ENCODE measurements at places on chromosomes 5 and 9.

DNA sequence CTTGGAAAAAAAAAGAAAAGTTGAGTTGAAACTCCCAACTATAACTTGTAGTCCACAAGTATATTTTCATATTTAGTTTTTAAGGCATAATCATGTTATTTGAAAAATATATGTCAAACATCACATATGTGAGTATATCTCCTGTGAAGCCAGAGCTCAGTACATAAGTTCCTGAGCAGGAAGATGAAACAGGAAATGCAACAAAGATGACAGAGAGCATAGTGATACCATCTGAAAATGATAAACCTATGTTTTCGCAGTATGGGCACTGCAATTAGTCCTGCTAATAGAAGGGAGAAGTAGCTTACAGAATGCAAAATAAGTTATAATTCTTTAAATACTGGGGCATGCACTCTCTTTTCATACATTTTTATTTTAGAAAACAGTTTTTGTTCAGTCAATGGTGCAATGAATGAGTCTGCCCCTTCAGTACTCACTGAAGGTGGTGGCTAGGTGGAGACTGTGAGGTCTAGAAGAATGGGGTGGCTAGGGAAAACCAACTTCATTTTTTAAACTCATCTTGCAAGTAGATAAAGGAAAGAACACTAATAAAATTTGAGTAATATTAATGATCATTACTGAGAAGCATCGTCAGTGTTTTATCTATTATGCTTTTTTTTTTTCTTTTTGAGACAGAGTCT is 54.1 kb upstream of the FYB1 start:
- no peak for DNase-seq

DNA sequence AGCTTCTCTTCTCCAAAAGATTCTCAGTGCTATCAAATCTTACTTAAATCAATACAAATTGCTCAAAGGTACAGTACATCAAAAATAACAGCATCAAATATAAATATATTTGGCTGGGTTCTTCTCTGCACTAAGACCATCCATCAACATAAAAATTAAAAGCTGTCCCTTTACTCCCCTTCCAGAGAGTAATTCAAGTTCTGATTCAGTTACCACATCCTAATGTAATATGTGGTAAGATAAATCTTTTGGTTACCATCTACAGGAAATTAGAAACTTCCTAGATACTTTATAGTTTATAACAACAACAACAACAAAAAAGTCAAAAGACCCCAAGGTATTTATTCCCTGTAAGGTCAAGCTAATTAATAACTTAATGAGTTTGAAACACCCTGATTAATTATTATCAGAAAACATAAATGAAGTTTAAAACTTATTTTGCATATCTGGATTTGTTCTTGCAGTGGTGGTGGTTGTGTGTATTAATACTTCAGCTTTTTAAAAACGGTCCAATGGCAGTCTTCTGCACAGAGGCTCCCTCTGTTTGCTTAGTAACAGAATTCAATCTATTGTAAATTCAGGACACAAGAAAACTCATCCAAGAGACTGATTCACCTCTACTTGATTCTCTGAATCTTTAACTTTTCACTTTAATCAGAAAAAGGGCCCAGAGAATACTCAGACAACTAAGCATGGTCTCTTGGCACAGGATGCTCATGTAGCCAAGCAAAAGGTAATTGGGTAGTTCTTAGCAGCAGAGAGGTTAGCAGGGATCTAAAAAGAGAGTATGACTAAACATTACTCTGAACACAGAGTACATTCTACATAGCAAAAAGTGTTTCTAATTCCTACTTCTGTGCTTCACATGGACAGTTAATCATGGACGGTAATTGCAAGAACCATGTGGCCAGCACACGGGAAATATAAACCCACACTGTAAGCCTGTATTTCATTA is 20.1 kb downstream of the DIAPH1 start:
- no peak for DNase-seq

DNA sequence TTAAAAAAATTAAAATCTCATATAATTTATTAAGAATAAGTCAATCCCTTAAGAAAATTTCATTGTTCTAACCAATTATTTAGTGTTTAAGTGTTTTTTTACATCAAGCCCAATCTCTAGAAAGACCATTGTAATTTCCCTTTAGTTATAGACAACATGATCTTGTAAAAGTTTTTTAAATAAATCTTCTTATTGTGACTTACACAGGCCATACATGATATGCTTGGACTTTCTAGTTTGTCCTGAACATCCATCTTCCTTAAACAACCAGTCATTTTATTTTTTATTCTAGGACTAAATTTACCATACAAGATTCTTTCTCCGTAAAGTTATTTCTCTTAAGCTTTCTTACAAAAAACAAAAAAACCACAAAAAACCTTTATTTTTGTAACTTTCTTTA is 126.5 kb upstream of the MAST4 start:
- no peak for DNase-seq

DNA sequence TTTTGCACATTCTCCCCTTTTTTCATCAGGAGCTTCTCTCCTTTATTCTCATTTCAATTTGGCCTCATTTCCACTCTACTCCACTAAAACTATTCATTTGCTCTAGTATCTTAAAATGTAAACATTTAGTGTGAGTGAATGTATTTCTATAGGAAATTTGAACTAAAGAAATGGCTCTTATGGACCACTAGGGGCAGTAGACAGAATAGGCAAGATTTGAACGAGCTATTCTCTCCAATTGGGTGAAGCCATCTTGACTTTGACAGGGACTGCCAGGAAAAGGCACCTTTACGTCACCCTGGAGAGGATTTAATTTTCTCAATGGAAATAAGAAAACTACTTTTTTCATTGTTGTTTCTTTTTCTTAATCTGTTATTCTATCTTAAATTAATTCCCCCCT is 666.3 kb downstream of the DNAH5 start:
- no peak for DNase-seq

DNA sequence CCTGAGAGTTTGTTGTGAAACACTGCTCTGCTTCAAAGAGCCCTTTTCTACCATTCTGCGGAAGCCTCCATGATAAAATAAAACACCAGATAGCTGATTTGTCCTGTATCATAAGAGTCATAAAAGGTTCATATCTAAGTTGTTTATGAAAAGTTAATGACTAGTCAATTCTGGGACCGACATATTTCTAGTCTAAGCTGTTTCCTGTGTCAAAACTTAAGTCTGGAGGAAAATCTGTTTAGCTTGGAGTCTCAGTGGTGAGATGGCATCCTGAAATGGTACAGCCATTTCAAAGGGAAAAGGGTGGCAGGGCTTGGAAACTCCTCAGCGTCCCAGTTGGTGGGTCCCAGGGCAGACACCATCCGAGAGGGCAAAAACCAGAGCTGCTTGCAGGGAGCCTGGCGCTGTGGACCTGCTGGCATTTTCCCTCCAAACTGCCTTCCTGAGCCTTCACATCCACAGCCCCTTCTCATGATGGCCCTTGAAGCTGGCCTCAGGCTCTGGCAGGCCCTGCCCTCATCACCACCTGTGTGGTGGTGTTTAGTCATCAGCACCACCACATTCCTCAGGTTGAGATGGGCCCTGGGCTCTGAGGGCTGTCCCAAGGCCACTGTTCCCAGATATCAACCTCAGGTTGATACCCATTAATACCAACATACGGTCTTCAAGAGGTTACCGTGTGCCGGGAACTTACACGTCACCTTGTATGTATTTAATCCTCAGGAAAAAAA is 184.0 kb downstream of the HSPA4 start:
- no peak for DNase-seq

DNA sequence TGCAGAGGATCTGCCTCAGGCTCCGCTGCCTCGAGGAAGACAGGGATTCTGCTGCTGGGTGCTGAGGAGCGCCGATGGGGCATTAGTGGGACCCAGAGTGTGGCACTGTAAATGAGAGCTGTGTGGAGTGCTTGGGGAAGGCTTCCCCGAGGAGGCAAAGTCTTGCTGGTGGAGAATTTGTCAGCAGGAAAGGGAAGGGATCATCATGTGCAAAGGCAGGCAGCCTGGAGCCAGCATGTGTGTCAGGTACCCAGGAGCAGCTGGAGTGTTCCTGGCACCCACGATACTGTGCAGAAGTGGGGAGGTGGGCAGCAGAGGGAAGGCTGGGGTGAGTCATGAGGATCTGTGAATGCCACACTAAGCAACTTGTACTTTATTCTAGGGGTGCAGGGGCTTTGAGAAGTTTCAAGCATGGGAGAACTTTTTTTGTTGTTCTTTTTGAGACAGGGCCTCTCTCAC is 12.3 kb downstream of the B4GALT7 start:
- no peak for DNase-seq

- no peak for DNase-seq
These were observed 276.8 kb upstream of the CLINT1 start for GRCh38 chr5:158135682-158136179.

DNA sequence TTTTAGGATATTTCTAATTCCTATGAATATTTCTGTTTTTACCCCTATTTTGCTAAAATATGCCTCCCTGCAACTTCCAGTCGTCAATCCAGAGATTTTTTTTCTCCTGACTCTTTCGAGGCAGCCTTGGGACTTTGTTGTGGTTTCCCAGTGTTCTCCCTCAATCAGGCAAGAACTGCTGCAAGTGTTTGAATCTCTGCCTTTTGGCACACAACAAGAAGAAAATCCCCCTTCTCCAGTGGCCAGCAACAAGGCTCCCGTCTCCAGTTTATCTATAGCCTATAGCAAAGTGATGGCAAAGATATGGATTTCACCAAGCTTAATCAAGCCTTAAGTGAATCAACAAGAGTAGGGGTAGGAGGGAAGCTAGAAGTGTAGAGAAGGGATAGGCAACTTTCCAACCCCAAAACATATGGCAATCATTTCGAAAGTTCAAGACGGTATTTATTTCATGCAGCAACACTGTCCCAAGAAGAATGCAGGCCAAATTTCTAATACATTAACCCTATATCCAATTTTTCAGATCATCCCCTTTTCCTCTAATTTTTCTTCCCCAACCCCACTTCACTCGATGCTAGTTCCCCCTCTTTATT is 37.7 kb upstream of the PAPPA start:
- DNase-seq: no peak

DNA sequence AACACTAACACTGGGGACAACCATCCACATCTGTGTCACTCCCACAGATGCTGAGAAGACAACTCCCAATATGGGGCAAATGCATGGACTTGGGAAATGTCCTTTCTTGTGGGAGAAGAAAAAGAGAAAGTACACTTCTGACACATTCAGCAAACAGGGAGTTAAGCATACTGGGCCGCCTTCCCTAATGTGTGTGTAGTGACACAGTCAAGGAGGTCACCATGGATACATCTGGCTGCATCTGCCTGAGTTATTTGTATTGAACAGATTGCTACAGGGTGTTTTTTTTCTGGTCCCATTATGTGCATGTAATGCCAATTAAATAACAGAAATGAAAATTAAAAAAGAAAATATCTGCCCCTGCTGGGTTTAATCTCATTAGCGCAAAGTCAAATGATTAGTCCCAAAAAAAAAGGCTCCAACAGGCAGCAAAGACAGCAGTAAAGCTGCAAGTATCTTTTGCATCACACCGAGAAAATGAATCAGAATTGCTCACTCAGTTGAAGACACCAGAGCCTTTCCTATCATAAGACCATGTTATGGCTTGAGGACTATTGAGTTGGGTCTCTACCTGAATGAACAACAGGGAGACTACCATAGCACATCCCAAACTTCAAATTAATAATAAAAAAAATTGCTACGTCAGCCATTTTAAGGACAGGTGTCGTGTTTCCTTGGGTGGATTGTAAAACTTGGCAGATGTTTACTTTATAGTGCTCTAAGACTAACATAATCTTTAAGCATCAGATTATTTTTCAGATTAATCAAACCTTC is 395.9 kb downstream of the DTWD2 start:
- DNase-seq: no peak

GRCh38 chr9:36560771-36561170 is 11.9 kb upstream of the MELK start:
- no peak for DNase-seq

DNA sequence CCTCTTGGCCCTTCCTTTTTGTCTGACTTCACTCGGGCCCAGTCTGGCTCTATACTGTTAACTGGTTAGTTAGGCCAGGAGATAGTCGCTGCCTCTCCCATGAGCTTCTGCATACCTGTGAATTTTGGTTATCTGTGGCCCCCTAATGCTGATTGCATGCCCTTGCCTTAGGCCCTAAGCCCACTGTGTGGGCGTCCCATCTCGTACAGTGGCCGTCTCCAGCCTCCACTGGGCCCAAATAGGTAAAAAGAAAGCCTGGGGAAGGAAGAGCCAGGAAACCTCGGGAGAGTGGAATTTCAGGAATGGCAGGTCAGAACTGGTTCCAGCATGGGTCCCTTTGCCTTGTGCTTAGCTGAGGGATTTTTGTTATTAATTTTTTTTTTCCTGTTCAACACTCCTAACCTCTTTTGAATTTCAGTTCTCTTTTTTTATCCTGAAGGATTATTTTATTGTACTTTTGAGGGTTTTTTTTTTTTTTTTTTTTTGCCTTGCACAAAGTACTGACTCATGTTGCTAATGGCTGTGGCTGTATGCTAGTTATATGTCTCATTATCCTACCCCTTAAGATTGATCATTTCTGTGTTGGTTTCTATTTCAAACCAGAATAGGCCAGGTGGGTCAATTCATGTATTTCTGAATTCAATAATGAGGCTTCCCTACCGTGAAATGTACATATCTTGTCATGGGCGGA is 3.4 kb downstream of the PRRC2B start:
- no peak for DNase-seq

DNA sequence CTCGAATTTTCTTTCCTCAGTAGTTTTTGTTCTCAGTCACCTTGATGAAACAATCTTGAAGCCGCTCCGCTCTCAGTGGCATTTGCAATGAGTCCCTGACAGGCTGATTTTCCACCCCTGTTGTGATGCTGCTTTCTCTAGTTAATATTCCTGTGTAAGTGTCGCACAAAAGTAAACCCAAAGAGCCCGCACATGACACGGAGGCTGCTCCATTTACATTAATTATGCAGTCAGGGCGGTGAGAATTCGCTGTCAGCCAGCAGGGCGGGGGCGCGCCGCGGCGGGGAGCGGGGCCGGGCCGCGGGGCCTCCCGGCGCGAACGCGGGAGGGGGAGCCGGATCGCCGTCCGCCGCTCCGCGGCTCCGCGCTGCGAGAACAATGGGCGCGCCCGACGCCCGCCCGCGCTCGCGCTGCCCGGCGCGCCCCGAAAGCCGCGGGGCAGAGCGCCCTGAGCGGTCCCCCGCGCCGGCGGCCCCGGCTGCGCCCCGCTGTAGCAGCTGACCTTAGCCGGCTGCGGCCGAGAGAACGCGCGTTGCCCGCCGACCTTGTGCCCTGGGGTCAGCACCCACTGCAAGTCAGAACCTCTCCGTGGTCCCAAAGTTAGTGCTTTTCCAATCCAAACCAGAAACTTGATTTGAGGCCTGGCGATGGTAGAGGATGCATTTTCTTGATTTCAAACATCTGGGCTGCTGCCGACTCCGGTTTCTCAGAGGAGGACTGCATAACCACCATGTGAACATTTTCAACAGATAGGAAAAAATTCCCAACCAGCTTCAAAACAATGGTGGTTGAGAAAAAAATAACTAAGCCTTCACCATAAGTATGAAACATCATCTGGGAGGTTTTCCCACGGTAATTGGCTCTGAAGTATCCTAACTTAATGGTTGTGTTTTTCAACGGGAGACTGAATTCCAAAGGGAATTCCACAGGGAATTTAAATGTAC is 142.6 kb downstream of the PBX3 start:
- DNase-seq: no peak

DNA sequence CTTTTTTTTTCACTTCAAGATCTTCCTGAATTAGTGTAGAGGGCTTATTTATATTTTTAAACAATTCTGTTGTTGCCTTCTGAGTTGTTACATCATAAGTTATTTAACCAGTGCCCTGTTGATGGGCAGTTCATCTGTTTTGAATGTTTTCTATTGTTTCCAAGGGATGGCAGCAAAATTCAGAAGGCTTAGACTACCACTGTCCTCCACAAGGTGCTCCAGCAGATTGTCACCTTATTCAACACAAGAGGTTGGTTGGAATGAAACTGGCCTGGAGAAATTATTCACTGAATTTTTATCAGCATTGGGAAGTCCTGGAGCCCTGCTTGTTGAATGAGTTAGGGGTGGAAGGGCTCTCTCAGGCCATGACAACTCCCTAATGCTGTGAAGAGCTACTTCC is 1.3 kb upstream of the KLHL9 start:
- DNase-seq: no peak

All from T1000 (cell line).